ENCODE measurements at places on chromosomes 16 and 17.

GRCh38 chr17:78179372-78179771, 7.5 kb downstream of the TK1 start:
- DNase-seq = peak; percentile 67

DNA sequence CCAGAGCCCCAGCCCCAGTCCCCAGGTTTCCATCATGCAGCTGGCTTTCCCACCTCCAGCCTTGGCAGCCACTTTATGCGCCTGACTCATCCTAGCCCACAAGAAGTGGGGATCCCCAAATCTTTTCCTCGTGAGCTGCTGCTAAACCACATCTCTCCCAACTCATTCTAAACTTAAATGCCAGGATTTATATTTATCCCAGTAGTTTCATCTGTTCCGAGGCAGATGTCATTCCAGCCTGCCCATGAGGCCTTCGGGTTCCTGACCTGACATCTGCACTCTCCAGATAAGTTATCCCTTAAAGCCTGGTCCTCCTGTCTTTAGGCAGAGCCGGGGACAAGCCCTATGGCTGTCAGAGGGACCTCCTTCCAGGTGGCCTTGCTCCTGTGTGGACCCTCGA, 16.6 kb downstream of the PLXDC1 start:
- no peak for DNase-seq

GRCh38 chr16:57053206-57053605, 39.2 kb upstream of the CPNE2 start:
- DNase-seq = no peak

DNA sequence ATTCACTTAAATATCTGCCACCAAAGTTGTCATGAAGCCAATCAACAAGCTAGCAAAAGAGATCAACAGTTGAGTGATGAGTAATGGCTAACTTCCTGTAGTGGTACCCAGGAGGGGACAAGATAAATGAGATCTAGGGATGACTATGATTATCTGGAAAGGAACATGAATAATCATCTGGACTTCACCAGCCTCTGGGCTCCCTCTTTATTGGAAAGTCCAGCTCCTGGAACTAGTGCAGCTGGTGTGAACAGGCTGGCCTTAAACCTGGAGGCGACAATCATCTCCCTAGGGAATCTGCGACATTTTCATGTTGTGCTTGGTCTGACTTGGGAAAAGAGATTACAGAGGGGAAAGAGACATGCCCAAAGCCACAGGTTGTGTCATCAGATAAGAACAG, 518.6 kb downstream of the GRIN2A start:
- DNase-seq = no peak

DNA sequence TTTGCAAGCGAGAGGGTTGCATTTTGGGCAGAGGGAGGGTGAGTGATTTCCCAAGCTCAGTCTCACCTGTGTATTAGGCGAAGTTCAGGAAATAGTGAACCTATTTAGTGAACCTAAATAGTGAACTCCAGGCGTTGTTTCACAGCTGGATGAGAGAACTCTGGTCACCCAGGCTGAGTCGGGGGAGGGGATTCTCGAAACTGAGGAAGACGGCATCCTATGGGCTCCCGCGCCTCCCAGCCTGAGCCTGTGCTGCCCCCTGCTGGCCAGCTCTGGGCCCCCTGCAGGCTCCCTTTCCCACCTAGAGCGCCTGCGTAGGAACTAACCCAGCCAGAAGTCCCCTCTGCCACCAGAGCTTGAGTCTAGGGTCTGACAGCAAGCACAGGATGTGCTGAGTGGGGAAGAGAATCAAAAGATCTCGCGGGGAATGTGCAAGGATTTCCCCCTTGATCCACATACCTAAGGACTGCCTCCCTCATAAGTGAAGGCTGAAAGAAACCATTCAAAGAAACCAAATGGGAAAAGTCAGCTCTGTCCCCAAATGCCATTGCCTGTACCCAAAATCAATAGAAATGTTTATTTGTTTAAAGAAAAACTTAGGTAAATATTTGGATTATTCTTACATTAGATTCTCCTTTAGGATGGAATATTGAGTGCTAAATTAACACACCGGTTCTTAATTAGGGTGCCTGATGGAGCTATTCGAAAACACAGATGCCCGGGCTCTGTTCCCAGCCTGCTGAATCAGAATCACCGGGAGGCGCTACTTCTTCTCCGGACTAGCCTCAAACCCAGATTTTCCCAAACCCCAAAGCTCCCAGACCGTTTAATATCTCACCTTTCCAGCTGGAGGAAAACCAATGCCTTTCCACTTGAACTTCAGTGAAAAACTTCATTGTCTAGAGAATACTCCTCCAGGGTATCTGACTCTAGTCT, 14.8 kb upstream of the MARVELD3 start:
- DNase-seq = peak; percentile 78

- DNase-seq = no peak
Observed at GRCh38 chr16:31177136-31177535, 2.8 kb upstream of the FUS start.

- DNase-seq = no peak
Observed at GRCh38 chr16:81601008-81601428, 156.4 kb downstream of the CMIP start.

DNA sequence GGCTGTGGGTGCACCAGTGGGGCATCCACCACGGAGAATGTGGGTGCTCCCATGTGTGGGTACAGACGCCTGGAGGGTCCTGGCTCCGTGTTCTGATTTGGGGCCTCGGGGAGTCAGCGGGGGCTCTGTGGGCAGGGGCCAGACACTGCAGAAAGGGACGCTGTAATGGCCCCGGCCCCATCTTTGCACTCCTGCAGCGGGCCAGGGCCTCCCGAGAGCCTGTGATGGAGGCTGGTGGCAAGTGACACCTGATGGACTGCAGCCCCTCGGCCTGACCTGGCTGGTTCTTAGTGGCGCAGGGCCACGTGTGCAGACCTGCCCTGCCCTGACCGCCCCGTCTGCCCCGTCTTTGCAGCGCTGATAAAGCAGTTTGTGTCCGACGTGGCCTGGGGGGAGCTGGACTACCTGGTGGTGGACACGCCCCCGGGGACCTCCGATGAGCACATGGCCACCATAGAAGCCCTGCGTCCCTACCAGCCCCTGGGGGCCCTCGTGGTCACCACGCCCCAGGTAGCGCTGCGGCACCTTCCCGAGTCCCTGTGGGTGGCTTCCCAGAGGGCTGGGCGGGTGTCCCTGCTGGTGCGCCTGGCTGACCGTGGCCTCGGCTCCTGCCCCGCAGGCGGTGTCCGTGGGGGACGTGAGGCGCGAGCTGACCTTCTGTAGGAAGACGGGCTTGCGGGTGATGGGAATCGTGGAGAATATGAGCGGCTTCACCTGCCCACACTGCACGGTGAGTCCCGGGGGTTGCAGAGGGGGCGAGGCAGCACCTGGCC, 4.7 kb downstream of the NUBP2 start:
- no peak for DNase-seq

DNA sequence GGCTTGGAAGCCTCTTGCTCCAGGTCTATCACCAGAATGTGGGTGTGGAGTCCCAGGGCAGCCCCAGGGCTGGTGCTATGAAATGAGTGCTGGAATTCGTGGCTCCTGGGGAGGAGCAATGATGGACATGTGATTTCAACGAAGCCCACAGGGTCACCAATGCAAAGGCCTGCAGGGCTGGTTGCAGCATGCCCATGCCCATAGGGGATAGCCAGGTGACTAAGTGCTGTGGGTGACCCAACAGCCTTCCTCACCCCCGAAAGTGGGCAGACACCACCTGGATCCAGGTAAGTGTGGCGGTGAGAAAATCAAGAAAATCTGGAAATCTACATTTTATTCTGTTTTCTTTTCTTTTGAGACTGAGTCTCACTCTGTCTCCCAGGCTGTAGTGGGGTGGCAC, 87.5 kb upstream of the GPRC5B start:
- DNase-seq = no peak

GRCh38 chr16:86618431-86619238, 40.3 kb downstream of the FOXL1 start:
- DNase-seq = no peak

DNA sequence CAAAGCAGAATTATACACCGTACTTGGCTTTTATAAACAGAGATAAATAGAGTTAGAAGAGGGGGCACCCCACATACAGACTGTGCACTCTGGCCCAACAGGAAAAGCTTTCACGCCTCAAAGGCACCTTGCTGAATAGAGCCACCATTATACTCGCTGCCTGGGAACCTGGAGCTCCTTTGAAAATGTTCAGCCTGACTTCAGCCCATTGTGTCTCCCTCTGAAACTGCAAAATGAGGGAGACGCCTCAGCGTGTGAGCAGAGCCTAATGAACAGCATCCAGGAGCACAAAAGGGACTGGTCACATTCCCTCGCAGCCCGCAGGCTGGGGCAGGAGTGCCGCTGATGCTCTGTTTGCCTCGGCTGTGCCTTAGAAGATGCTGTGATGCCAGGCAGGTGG, 46.3 kb downstream of the ABCC12 start:
- no peak for DNase-seq

DNA sequence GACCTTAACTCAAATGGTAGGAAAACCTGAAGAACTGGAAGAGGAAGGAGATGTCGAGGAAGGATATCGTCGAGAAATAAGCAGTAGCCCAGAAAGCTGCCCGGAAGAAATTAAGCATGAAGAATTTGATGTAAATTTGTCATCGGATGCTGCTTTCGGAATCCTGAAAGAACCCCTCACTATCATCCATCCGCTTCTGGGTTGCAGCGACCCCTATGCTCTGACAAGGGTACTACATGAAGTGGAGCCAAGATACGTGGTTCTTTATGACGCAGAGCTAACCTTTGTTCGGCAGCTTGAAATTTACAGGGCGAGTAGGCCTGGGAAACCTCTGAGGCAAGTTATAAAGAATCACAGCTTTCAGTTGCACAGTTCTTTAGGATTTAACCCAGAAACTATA, 15.5 kb downstream of the ERCC4 start:
- DNase-seq = no peak

GRCh38 chr16:19182481-19182880, 14.4 kb downstream of the SYT17 start:
- DNase-seq = no peak

- no peak for DNase-seq
Observed at GRCh38 chr16:57866529-57866918, 64.2 kb upstream of the KIFC3 start.

DNA sequence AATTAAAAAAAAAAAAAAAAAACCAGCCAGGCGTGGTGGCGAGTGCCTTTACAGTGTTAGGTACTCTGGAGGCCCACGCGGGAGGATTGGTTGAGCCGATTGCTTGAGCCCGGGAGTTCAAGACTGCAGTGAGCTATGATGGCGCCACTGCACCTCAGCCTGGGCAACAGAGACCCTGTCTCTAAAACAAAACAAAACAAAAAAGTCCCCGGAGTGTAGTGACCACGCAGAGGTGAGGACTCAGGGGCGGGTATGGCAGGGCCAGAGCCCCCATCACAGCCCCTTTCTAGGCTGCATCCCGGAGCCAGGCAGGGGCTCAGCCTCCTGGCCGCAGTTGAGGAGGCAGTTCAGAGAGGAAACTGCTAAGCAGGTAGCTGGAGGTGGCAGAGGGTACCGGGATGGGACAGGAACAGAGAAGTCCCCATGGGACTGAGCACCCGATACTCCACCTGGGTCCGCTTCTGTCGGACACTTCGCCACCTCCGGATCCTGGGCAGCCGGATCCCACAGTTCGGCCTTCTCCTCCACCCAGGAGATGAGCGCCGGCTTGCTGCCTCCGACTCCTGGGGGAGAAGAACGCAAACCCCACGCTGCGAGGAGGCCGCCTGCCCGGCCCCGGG, 800 bp downstream of the ZNF747 start:
- DNase-seq = no peak

DNA sequence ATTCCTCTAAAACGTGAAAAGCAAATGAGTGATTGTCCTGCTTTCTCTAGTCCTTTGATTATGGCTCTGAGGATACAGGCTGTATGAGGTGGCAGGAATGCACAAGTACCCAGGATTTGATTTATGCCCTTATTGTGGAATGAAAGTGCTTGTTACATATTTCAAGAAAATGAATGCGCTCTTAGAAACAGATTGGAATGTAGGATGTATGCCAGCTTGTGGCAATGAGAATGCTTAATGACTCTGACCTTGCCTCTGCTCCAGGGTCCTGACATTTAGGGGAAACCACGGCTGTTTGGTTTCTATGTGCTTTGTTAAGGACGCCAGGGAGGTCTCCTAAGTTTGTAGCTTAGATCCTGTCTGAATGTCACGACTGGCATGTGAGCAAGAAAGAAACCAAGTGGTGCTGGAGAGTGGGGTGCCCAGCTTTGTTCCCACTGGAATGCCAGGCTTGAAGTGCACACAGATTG, 22.0 kb downstream of the PRCD start:
- DNase-seq = no peak
